ENCODE measurements at places on chromosomes 2 and 18.

DNA sequence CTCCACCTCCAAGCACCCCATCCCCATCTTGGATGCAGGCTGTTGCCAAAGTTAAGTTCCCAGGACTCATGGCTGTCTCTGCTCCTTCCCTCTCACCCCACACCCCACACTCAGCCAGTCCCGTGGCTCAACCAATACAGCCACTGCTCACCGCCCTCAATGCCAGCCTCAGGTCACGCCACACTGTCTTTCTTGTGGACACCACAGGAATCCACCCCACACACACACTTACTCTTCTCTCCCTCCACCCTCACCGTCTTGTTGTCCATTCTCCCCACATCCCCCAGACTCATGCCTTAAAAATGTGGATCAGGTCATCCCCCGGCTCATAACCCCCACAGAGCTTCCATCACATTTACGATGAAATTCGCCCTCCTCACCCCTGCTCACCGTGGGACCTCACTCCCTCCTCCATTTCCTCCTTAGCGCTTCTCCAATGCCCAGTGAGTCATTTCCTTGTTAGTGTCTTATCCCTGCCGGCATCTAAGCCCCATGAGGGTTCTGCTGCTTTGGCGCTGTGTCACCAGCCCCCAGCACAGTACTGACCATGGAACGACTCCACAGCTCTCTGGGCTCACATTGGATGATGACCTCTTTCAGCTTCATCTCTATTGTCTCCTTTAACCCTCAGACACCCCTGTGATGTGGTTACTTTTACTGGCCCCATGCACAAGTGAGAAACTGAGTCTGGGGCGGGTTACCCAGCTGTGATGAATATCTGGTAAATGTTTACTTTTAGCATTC lies 13.8 kb downstream of the MLPH start:
- DNase-seq: no peak

DNA sequence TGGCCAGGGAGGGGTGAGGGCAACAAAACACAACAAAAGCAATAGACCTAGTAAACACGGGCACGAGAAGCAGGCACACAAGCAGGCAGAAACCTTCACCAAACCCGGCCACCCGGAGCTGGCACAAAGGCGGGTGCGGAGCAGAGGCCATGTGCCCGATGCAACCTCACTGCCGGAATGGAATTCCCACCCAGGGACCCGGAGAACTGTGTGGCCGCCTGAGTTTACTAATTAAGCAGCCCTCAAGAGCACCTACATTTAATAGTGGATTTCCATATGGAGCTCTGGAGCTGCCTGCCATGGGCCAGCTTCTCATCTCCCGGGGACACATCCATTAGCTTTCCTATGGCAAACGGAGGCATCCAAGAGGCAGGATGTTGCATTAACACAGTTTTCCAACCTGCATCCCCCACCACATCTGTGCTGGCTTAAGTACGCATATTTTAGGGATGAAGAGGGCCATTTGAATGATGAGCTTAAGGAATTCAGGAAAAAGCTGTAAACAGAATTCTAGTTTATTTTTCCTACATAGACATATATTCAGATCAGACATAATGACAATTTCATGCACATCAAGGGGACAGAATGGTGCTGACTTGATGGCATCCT lies 104.5 kb upstream of the SMIM21 start:
- DNase-seq: no peak

- DNase-seq: no peak
These were observed 46.7 kb downstream of the SMAD7 start for GRCh38 chr18:48904091-48904490.

DNA sequence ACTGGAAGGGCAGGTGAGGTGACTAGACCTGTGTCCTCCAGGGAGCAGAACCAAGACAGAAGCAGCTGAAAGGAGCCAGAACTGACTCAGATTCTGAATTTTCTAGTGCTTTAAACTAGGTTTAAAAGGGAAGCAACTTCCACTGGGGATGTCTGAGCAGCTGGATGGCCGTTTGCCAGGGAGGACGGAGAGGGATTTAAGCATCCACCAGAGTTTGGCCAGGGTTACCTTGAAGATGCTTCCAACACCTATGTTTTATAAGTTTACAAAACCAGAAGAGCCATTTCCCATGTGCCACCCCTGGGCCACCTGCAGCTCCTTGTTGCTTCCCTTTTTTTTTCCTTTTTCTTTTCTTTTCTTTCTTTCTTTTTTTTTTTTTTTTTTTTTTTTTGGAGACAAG lies 48.6 kb upstream of the RBM44 start:
- DNase-seq: no peak

GRCh38 chr2:120502357-120502756 lies 156.4 kb downstream of the INHBB start:
- DNase-seq: no peak

GRCh38 chr2:61862085-61862484 lies 8.2 kb upstream of the FAM161A start:
- no peak for DNase-seq

DNA sequence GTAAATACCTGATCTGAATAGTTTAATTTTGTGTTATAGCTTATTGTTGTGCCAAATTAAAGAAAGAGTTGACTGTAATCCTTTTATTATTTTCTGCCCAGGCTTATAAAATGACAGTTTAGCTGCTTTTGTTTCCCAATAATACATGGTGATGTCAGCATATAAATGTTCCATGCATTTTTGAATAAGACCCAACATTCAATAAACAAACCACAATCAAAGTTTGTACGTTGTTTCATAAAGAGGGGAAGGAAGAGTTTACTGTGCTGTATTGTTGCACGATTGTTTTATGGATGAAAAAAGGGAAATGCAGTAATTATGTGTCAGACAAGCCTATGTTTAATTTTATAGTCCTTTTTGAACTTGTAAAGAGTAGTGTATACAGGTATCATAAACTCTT lies 177.2 kb upstream of the SCN7A start:
- no peak for DNase-seq

GRCh38 chr2:8448824-8449556 lies 232.9 kb upstream of the ID2 start:
- no peak for DNase-seq

GRCh38 chr2:119293254-119293653 lies 69.6 kb downstream of the STEAP3 start:
- no peak for DNase-seq

- DNase-seq: no peak
These were observed 9.9 kb downstream of the CCT7 start for GRCh38 chr2:73243884-73244570.

DNA sequence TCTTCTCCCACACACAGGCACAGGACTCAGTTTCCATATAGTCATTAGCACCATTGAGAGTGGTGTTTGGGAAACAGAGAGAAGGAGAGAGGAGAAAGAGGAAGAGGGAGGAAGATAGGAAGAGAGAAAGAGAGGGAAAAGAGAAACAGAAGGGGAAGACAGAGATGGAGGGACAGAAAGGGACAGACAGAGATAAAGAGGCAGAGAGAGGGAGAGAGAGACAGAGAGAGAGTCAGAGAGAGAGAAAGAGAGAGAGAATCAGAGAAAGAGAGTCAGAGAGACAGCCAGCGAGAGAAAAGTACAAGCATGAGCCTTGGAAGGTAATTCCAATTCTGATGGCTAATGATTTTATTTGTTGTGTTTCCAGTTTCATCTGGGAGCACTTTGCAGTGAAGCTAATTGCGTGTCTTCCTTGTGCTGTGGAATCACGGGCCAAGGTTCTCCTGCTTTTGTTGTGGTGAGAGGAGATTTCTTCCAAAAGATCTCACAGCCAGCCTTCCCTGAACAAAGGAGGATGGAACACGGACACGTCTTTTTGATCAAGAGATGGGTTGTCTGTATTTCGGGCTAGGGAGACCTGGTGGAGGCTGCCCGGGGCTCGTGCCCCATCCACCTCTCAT lies 153.6 kb upstream of the TWIST2 start:
- DNase-seq: no peak

DNA sequence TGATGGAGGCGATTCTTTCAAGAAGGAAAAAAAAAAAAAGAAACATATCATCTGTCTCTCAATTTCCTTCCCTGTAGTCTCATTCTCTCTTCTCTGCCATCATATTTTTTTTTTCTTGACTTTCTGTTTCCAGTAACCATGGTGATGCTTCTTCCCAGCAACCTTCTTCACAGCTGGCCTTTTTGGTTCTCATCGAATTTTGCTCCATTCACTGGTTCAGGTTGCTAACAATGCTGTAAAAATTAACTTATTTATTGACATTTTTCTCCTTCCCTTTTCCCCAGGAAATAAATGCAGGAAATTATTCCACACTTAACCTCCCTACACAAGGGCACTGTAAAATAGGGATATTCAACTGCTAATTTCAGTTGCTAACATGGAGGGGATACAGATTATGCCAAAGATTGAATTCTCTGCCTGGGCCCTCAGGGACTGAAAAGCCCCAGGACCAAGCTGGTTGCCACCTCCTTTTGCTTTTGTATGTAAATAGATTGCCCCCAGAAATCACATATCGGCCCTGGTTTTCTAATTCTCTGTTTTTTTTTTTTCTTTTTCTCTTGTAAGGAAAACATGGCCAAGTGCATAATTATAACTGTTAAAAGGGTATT lies 154.7 kb downstream of the MAP2 start:
- DNase-seq: no peak

DNA sequence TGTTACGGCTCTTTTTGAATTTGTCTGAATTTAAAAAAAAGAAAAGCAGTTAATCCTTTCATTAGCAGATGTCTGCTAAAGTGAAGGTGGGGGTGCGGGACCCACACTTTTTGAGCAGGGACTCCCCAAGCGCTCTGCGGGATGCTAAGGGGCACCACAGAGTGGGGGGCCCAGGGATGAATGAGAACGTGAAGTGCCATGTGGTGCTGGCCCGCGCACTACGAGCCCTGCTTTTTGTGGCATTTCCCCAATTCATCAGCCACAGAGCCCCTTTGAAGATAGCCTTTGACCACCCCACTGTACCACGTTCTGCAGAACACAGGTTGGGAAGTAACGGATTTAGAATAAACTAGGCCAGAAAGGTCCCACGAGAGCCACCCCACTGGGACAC lies 28.6 kb downstream of the HS1BP3 start:
- no peak for DNase-seq

DNA sequence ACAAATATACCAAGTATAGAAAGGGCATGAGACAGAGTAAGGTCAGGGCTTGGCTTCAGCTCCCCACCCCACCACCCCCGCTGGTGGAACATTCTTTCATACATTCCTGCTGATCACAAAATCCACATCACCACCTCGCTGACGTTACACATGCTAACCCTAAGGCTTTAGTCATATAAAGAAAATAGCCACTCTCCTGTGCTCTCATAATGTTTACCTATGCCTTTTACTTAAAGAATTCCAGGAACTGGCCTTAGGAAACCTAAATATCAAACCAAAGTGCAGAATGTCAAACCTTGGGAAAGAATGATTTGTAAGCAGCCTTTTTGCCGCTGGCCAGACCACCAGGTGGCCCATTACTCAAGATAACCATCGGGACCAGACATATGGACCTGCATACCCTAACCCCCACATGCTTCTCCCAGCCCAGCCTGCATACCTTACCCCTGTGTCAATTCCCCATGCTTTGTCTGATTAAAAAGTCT lies 136.3 kb upstream of the SLC39A10 start:
- no peak for DNase-seq

DNA sequence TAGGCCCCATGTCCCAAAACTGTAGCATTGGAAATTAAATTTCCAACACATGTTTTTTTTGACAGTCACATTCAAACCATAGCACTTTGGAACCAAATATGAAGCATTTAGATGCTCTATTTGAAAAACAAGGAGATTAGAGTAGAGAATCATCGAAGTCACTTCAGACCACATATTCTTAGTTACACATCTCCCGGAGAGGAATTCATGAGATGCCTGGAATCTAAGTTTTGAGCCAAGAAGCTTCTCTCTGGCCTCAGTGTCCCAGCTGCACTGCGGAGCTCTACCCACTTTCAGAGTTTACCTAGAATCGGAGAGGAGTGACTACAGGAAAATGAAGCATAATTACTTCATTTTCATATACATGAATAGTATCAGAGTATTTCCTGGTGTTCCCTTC lies 385.9 kb downstream of the TNS1 start:
- DNase-seq: no peak

GRCh38 chr2:16034151-16034974 lies 94.0 kb downstream of the MYCN start:
- DNase-seq: no peak

- no peak for DNase-seq
These were observed 93.5 kb downstream of the VWA3B start for GRCh38 chr2:98180456-98180855.

- no peak for DNase-seq
These were observed 112.5 kb downstream of the SMAD7 start for GRCh38 chr18:48838166-48838775.

DNA sequence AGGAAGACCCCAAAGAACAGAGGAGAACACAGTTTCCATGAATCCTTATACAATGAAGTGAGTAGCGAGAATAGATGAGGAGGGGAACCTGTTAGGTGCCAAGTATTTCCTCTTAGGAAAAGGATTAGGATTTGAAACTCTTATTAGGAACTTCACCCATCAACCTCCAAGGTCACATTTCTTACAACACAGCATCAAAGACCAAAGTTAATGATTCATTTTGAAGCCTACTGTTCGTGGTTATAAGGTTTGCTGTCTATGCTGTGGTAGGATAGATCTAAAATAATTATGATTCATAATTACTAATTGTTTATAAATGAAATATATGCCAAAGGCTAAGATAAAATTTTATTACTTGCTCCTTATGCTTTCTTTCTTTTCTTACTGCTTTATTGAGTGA lies 6.1 kb downstream of the CFAP221 start:
- no peak for DNase-seq

DNA sequence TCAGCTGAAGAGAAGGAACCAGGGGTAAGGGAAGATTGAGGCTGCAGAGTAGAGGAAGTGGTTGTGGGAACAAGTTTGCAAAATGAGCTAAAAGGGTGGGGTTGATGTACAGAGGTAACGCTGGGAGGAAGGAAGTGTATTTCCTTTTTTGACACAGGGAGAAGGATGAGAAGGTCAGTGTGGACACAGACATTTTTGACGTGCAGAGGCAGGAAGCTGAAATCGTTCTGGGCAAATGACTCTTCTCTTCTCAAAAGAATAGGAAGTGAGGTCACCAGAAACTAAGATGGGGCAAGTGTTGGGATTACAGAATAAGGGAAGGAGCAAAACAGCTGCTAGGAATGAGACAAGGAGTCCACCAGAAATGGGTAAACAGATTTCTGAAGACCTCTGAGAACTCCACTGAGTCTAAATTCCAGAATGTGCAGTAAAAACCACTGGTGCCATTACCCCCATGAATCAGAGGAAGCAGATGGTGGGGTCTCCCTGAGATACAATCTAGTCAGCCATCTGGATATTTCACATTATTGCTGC lies 20.0 kb upstream of the RNF149 start:
- DNase-seq: no peak

- DNase-seq: peak; percentile 53
These were observed at the start of gene DAW1 for GRCh38 chr2:227871375-227871791. Gene DAW1, plus strand, starts transcription at chr2:227871631. Its CDS starts 59 bp downstream, at chr2:227871690.

Measured in CD8-positive, alpha-beta T cell (primary cell).